ENCODE measurements at places on chromosomes 13 and 19. TPM values are rescaled to one million over a fixed set of nuclear protein-coding genes. Genes with fewer than 3 reads are reported as not detected.

SYCN gene
- total RNA-seq = not detected

GRCh38 chr13:32267836-32268439 is 47.2 kb downstream of the ZAR1L start:
- DNase-seq = no peak

- no peak for DNase-seq
Observed at GRCh38 chr13:60370343-60370742, 26.7 kb upstream of the TDRD3 start.

DNA sequence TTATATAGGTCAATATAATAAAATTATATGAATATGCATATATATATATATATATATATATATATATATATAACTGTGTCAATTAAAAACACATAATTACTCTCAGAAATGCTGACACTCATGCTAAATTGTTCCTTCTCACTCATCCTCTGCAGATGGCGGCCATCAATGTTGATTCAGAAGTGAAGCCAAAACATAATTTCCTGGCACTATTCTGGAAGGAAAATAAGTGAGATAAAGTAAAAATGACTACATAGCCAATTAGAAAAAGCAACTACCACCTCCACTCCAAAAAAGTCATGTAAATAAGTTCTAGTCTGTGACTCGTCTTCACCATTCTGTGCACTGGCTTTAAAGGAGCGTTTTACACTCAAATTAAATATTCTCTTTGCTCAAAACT is 423.3 kb downstream of the EFNB2 start:
- no peak for DNase-seq

- no peak for DNase-seq
Observed at GRCh38 chr13:73195091-73195490, 136.3 kb downstream of the KLF5 start.

ONECUT3 gene
- total RNA-seq = not detected

UNC13A gene
- total RNA-seq = 27.4 TPM

All from cerebellum (tissue), 4 donors.